ENCODE measurements at places on chromosomes 7 and 10. TPM values are rescaled to one million over a fixed set of nuclear protein-coding genes. Genes with fewer than 3 reads are reported as not detected.

The SNCG gene
- 18.5 TPM for polyA plus RNA-seq

The RNF133 gene
- polyA plus RNA-seq: 0.06 TPM

The SPDYE6 gene
- polyA plus RNA-seq: not detected

The HOGA1 gene
- polyA plus RNA-seq: 35.2 TPM

Measured in heart left ventricle (tissue), 16 donors.